ENCODE measurements at places on chromosomes 3 and 15.

DNA sequence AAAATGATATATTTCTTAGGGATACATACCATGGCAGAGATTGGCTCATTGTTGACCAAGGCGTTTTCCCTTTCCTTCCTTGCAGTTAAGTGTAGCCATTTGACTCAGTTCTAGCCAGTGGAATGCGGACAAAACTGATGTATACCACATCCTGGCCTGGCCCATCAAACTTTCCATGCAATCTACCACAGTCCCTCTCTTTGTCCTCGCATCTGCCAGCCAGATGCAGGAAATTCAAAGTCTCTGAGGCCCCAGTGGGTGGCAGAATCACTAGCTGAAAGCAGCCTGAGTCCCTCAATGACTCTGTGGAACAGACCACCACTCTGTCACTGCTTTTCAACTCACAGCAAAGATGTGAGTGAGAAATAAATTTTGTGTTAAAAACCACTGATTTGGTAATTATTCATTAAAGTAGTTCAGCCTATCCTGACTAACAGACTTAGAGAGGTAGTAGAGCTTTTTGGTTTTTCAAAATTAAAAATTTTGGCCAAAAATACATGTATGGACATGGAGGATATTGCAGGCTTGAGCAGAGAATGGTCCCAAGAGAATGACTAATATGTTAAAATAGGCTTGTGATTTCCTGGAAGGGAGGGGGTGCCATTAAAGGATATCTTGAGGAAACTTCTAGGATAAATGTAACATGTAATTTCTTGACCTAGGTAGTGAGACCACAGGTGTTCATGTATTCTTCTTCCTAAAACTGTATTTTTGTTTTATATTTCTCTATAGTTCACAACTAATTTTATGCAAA, 10.9 kb downstream of the LRRFIP2 start:
- no peak for DNase-seq

GRCh38 chr3:140091143-140091542, 156.2 kb downstream of the CLSTN2 start:
- DNase-seq: no peak

DNA sequence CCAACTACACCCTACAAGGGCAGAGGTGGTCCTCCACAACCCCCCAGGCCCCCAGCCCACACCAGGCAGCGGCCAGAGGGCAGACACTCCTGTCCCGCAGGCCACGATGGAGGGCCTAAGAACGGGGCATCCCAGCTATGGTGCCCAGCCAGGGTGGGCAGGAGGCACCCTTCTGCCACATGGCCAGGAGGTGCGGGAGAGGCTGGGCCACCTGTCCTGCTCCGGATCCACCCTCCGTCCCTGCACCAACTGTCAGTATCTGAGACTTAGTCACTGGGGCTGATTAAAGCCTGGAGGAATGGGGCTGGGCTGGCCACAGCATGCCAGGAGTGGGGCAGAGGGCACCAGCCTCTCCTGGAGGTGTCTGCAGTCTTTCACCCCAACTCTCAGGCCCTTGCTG, 37.9 kb downstream of the TNK2 start:
- no peak for DNase-seq

DNA sequence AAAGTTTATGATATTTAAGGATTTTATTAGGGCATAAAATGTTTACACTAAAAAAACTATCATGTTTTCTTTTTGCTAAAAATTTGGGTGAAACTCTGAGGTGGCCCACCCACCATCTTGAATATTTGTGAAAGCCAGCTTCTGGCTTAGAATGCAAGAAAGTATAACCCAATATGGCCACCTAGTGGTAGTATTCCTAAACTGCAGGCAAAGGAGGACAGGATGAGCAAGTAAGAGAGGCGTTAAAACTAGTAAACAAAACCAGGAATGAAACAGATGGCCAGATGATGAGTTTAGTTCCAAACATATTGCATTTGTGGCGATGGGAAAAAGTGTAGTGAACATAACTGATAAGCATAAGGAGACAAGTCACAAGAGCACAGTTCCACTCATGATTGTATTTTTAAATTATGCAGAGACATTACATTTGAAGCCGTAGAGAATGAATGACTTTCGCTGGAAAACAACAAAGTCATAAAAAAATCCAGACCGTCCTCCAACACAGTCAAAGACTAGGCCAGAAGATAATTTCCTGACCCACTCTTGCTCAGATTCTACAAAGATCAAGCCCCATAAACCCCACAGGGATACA, 103.3 kb upstream of the PRTG start:
- DNase-seq: peak; percentile 40

- no peak for DNase-seq
These were observed 325.1 kb downstream of the SUCLG2 start for GRCh38 chr3:67329358-67329757.

DNA sequence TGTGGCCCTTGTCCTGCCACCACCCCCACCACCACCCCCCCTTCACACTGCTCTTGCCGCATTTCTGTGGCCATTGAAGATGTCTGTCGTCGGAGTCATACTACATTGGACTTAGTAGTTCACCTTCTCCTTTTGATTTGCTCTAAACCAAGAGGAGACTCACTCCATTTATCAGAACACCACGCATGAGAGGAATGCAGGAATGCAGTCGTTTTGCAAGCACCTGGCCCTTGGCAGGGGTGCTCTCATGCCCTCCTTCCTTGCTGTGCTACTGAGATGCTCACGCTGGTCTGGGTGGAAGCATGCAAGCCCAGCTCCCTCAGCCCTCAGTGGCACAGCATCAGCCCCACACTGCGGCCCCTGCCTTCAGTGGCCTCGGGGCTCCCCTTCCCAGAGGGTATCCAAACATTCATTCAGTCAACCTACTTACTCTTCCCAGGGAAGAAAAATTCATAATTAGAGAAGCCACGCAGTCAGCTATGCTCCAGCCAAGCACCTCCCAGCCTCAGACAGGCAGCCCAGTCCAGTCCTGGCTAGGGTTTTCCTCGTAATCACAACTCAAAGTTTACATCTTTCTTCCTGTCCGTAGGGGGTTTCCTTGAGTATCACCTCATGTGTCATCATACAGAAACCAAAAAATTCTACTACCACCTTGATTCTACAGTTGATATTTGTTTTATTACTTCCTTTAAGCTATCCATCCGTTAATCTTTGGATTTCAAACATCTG, 520.0 kb downstream of the GABRG3 start:
- no peak for DNase-seq

DNA sequence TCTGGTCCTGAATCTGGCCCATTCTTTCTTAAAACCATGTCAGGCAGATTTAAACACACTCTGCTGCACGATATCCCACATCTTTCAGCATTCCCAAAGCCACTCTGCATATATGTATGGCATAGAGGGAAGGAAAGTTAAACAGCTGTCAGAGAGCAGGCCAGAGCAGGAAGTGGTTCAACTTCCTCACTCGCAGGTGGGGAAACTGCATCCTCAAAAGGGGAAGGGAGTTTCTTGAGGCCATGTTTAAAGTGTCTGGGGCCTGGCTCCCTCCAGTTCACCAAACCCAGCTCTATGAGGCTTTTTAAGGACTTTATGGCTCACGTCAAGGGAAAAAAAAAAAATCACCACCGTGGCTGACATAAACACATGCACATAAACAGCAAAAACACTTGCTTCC, 123.1 kb downstream of the OPA1 start:
- DNase-seq: no peak

- no peak for DNase-seq
These were observed 5.6 kb downstream of the PIK3CB start for GRCh38 chr3:138829097-138829496.

DNA sequence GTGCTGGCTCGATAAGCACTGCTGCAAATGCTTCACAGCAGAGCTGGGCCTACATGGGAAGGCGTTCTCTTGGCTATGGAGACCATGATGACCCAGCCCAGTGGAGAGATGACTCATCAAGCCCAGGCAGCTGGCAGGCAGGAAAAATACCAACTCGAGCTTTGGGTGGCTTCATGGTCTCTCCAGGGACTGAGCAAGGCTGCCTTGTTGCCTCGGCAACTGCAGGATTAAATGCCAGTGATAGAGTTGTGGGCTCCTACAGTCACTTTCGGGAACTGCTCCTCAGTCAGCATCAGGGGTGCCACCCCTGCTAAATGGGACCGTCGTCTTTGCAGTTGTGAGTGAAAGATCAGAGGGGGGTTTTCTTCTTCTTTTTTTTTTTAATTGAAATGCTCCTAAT, 54.6 kb upstream of the MYZAP start:
- no peak for DNase-seq

DNA sequence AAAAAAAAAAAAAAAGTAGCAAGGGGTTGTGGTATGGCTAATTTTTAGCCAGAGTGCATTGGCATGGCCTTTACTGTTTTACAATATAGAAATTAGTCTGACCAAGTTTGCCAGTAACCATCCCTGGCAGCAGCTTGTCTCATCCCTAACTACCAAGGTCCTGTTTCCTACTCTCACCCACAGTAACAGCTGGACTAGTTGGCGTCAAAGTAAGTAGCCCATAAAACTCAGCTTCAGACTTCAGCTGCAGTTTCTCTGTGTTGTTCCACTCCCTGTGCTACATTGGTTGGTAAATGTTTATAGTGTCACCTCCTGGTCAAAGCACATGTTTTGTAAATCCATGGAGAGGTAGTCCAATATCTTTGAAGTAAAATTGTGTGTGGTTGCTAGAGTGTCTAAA, 691.3 kb downstream of the ZPLD1 start:
- no peak for DNase-seq

GRCh38 chr15:70604666-70605315, 158.6 kb downstream of the UACA start:
- DNase-seq: no peak

DNA sequence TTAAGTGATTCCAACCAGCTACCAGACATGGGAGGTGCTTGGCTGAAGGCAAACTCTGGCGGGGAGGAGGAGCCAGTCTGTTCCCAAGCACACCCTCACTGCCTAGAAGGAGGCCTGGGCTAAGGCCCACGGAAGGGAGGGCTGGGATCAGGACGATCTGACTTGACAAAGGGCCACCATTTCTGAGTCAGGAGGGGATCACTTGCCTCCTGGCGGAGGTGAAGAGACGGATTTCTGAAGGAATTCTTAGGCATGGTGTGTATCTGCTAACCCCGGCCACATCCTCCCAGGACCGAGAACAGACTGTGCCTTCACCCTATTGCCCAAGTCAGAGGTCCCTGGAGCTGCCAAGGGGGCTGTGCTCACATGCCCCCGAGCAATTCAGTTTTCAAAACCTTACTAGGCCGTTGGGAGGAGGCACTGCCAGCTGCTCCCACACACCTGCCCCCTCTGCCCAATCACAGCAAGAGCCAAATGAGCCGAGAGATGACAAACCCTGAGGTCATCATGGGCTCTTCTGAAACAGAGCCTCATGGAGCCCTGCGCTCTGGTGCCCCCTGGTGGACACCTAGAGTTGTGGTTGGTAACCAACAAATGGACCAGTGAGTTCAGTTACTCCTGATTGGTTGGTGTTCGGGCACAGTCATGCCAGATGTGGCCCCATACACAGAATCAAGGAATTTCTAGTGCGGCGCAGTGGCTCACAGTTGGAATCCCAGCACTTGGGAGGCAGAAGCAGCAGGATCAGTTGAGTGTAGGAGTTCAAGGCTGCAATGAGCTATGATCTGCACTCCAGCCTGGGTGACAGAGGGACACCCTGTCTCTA, 6.5 kb upstream of the TNK2 start:
- peak; percentile 94 for DNase-seq

DNA sequence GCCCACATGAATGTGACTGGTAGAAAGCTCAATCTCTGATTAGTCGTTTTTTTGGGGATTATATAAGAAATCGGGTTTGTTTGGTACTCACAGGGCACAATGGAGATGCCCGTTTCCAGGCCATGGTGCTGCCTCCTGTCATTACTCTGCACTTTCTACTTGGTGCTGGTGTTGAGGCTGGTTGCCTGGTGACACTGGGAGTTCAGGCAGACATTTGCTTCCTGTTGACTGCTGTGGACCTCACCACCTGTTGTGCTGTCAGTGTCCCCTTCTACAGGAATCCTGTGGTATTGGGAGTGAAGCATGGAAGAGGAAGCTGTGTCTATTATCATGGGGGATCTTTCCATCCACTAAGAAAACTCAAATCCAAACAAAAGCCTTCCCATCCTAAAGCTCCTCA, 227.2 kb upstream of the TBL1XR1 start:
- no peak for DNase-seq

DNA sequence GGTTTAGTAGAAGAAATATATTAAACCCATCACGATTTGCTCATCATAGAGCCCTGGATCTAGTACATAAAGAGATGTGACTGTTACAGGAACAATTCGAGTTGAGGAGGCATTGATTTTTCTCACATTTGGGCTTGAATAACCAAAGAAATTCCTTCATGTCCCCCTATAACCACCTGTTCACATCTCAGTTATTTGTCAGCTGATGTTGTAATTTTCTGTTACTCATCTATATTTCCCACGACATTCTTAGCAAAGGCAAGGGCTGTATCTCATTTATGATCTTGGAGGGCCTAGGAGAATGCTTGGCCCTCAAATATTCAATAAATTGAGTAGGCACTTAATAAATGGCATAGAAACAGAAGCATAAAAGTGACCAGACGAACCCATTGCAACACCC, 36.4 kb upstream of the GYG1 start:
- DNase-seq: no peak

- DNase-seq: no peak
These were observed 20.6 kb upstream of the SPTBN5 start for GRCh38 chr15:41914411-41914810.

GRCh38 chr3:104810896-104811295, 555.8 kb upstream of the ALCAM start:
- DNase-seq: no peak

- no peak for DNase-seq
These were observed 235.3 kb upstream of the MME start for GRCh38 chr3:154844863-154845262.

DNA sequence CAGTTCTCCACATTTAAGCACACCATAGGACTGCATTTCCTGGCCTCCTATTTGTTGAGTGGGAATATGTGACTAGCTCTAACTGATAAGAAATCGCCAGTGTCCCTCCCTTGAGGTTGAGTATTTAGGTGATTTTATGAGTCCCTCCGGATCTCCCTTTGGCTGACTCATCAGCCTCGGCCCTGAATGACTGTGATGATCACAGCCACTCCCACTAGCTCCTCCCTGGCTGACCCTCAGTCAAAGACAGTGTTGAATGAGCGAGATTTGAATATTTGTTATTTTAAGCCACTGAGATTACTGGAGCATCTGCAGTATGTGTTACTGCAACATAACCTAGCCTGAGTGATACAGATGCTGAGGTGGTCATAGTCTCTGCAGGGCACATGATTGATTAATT, 515.3 kb downstream of the EPHB1 start:
- no peak for DNase-seq

DNA sequence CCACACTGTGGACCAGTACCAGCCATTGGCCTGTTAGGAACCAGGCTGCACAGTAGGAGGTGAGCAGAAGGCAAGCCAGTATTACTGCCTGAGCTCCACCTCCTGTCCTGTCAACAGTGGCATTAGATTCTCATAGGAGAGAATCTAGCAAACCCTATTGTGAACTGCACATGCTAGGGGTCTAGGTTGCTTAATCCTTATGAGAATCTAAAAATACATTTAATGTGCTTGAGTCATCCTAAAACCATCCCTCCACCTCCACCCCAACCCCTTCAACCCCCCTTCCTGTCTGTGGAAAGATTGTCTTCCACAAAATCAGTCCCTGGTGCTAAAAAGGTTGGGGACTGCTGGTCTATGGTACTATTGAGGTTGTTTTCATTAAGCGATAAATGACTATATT, 49.3 kb upstream of the KCNAB1 start:
- no peak for DNase-seq
